ENCODE measurements at places on chromosomes 13 and 19. TPM values are rescaled to one million over a fixed set of nuclear protein-coding genes. Genes with fewer than 3 reads are reported as not detected.

CGB8 gene
- total RNA-seq, result 0.38 TPM

BCAM gene
- 3.6 TPM for total RNA-seq

HSH2D gene
- 0.25 TPM for total RNA-seq

SUGP2 gene
- total RNA-seq, result 64.5 TPM

KCTD12 gene
- 10.2 TPM for total RNA-seq

LGI4 gene
- total RNA-seq, result 1.5 TPM

IGFL3 gene
- total RNA-seq, result not detected

FFAR1 gene
- total RNA-seq, result 0.08 TPM

ANKRD10 gene
- total RNA-seq, result 84.9 TPM

WTIP gene
- 3.7 TPM for total RNA-seq

CLEC4G gene
- total RNA-seq, result 0.19 TPM

MIA gene
- total RNA-seq, result 1.3 TPM

ZNF254 gene
- total RNA-seq, result 45.3 TPM

MATK gene
- 1.6 TPM for total RNA-seq

SUPT20H gene
- total RNA-seq, result 59.3 TPM

OR7A5 gene
- total RNA-seq, result 0.18 TPM

TMIGD2 gene
- not detected for total RNA-seq

LILRB5 gene
- total RNA-seq, result 0.26 TPM

GRCh38 chr13:45961468-45961867 lies 91.1 kb downstream of the ZC3H13 start:
- ATAC-seq, result no peak

DNA sequence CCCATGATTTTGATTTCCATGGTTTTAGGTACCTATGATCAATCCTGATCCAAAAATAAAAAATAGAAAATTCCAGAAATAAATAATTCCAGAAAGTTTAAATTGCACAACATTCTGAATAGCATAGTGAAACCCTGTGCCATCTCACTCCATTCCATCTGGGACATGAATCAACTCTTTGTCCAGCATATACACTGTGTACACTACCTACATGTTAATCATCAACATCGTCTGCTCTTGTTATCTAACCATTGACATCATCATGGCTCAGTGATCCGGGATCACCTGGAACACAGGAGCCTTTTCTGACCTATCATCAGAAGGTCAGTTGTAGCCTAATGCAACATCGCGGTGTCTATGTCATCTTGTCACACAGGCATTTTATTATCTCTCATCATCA lies 75.6 kb downstream of the MYO16 start:
- ATAC-seq, result no peak

DNA sequence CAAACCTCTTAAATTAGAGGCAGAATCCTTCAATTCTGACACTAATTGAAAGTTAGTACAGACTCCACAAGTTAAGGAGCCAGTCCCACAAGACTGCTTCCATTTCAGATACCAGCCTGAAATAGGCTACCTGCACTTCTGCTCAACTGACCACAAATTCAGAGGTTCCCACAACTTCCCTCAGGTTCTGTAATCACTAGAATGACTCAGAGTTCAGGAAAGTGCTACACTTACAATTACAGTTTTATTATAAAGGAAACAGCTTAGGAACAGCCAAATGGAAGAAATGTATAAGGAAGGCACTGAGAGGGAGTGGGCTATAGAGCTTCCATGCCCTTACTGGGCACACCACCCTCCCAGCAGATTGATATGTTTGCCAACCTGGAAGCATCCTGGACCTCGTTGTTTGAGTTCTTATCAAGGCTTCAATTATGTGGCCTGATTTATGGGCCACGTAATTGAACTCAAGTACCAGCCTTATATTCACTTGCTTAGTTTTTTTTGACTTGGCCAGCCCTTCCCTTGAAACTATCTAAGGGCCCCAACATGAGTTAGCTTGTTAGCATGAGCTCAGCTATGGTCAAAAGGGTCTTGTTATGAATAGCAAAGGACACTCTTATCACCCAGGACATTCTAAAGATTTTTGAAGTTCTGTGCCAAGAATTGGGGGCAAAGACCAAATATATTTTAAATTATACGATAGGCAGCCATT lies 25.9 kb downstream of the NBEA start:
- ATAC-seq, result no peak

DNA sequence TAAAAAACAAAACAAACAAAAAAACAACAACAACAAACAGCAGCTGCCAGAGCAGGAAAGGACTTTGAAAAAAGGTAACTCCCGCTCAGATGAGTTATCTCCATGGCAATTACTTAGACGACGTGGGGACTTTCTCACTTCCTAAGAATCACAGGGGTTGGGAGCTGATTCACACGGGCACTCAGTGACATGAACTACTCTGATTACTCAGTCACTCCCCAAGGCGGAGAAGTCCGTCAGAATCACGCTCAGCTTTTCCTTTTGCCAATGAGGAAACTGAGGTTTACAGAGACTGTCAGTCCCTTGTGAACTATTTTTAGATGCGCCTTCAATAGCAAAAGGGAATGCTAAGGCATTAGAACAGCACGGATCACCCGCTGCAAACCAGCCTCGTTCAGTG lies 32.3 kb upstream of the MATK start:
- ATAC-seq, result no peak

DNA sequence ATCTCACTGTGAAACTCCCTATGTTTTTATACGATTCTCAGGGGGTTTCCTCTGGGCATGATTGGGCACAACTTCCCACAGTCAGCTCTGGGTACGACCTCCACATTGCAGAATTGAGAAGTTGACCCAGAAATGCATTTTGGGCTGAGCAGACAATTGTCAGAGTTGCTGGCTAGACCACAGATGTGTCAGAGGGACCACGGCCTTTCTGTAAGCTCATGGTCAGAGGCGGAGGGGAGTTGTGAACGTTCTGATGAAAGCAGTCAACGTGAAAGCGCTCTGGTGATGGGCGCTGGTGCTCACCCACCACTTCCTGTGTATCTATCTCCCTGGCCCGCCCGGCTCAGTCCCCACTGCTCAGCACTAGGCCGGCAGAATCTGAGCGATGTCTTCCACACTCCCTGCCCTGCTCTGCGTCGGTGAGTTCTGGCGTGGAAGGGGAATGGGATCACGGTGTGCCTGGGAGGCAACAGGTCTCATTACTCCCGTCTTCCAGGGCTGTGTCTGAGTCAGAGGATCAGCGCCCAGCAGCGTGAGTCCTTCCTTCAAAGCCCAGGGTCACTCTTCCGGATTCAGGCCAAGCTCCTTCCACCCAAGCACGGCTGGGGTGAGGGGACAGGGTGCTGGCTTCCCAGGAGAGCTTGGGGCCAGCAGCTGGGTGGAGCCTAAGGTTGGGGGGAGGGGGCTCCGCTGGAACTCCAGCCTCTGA lies at the start of gene NCR1:
TSS of gene NCR1 (plus strand) at position 346 of the 709 bp plus-strand sequence. CDS start at position 386, 40 bp downstream.
- no peak for ATAC-seq

GRCh38 chr19:48687776-48688175 lies 8.0 kb upstream of the FUT2 start:
- no peak for ATAC-seq

GRCh38 chr13:112531263-112531794 lies 56.6 kb downstream of the TUBGCP3 start:
- ATAC-seq, result no peak

DNA sequence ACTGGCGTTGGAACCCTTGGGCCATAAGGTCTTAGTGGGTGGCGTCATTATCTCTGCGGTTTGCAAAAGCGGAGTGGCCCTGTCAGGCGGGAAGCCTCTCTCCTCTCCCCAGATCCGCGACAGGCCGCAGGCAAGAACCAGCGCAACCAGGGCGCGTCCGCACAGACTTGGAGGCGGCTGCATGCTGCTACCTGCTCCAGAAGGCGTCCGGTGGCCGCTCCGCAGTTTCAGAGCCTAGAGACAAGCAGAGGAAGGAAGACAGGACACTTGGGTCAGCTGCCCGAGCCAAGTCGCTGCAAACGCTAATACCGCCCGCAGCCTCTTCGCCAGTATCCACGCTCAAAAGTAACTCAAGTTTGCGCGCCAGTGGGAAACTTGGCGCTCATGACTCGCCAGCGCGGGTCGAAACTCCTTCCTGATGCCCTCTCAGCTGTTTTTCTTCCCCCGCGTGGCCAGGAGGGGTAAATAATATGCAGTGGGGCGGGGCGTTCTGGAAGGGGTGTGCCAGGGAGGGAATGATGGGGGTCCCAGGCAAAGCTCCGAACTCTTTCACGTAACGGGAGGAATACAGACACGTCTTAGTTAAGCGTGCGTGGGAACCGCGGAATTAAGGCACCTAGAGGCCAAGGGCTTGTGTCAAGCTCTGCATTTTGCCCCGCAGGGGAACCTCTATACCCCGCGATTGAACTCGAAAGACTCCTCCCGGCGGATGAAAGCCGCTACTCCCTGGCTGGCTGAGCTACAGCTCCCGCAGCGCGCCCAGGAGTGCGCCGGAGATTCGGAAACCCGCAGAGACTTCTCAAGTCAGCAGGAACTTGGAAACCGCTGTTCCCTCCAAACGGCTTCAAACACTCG lies at the start of gene EDNRB:
TSS of gene EDNRB (minus strand) at position 441 of the 855 bp plus-strand sequence. CDS start at position 183, 258 bp downstream.
- ATAC-seq, result peak; percentile 86

GRCh38 chr19:54430306-54431254 lies 15.3 kb downstream of the TTYH1 start:
- peak; percentile 72 for ATAC-seq

- ATAC-seq, result no peak
Observed at GRCh38 chr13:59261928-59262488, 901.7 kb downstream of the DIAPH3 start.

- ATAC-seq, result no peak
Observed at GRCh38 chr13:85825454-85825853, 26.2 kb upstream of the SLITRK6 start.

DNA sequence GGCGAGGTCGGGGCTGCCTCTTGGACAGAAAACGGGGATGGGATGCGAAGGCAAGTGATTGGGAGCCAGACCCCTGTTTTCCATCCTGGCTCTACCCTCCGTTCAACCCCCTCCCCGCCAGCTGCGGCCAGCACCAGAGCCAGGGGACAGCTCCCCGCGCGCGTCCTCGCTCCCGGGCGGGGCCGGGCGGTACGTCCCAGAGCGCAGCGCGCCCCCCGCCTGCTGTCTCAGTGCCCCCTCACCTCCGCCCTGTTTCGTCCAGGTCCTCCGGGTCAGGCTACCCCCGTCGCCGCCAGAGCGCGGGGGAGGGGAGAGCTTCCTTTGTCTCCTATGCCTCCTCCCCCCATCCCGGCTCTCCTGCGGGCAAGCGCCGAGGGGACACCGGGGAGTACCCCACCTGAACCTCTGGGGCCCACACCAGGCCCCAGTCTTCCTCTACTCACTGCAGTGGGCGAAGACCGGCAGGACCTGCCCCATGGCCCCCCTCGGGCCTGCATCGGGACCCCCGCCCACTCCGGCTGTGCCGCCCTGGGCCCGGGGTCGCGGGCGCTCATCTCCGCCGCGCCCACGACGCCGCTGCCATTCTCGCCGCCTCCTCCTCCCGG lies 396 bp downstream of the RTN2 start:
- peak; percentile 62 for ATAC-seq

- ATAC-seq, result no peak
Observed at GRCh38 chr19:55598034-55598433, 1.3 kb downstream of the FIZ1 start.

DNA sequence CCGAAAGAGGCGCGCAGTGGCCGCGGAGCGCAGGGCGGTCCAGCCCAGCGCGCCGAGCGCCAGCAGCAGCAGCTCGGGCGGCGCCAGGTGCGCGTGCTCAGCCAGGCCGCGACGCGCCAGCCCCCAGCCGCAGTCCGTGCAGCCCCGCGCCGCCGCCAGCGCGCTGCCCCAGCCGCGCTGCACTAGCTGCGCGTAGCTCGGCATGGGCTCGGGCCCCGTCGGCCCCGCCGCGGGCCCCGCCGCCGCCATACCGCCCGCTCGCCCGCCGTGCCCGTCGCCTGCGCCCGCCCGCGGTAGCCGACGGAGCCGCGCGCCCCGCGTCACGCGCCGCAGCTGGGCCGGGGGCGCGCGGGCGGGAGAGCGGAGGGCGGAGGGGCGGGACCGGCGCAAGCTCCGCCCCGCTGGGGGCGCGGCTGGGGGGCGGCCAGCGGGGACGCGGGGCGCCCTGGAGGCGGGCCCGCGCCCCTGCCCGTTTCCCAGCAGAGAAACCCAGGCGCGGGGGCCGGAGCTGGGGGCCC lies at the start of gene CERS1:
TSS of gene CERS1 (minus strand) at position 335 of the 518 bp plus-strand sequence. CDS start at position 249, 86 bp downstream.
- peak; percentile 24 for ATAC-seq

DNA sequence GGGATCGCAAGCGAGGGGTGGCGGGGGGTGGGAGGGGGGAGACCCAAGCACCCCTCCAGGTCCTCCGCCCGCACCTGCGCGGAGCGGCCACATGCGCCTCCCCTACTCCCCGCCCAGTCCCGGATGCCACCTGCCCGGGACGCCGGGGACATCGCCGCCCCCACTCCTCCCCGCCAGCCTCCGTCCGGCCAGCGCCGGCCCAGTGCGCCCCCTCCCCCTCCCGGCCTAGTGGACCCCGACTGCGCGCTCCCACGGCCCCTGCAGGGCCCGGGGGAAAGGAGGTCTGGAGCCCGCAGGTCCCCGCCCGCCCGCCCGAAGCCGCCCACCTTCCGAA lies 263 bp downstream of the RHPN2 start:
- peak; percentile 82 for ATAC-seq

GRCh38 chr13:59747529-59747928 lies 416.2 kb downstream of the DIAPH3 start:
- ATAC-seq, result no peak

DNA sequence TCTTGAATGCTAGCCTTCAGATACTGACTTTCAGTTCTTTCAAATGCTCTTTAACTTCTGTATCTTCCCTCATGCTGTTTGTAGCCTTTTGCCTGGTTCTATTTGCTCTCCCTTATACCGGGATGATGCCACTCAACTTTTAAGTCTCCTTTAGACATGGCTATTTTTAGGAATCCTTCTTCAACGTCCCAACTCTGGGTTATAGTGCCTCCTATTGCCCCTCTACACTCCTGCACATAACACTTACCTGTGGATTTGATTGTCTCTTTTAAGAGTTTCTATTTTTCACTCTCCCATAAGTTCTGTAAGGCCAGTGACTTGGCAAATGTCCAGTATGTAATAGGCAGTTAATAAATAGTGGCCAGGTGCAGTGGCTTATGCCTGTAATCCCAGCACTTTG lies 343.0 kb downstream of the KLF5 start:
- ATAC-seq, result no peak

- peak; percentile 39 for ATAC-seq
Observed at GRCh38 chr19:16076958-16077611, 790 bp downstream of the TPM4 start.

GRCh38 chr13:85665286-85665685 lies 133.9 kb downstream of the SLITRK6 start:
- ATAC-seq, result no peak

GRCh38 chr13:44293908-44294735 lies 79.5 kb upstream of the SERP2 start:
- ATAC-seq, result peak; percentile 59

DNA sequence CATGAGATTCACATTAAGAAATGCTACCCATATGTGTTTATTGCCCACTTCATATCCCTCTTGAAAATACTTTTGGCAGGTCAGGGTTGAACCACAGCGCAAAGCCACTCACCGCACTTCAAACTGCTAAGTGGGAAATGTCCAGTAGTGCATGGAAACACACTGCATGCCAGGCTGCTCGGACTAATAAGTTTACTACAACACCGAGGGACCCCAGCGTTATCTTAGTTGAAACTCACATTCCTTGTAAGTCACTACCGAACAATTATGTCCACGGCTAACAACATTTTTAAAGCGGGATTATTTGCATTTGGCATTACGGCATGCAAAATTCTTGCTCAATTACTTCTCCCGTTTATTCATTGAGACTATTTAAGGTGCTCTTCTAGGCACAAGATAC lies 4.0 kb downstream of the BRD4 start:
- ATAC-seq, result no peak

- peak; percentile 12 for ATAC-seq
Observed at GRCh38 chr13:101452519-101453485, at the start of gene ITGBL1. TSS of gene ITGBL1 (plus strand) at chr13:101452675. CDS start at chr13:101452834, 159 bp downstream.

- no peak for ATAC-seq
Observed at GRCh38 chr19:29056535-29056934, 156.4 kb downstream of the UQCRFS1 start.

GRCh38 chr19:10863107-10863717 lies 8.1 kb upstream of the CARM1 start:
- ATAC-seq, result peak; percentile 90

- peak; percentile 72 for ATAC-seq
Observed at GRCh38 chr19:37905946-37906868, at the start of gene WDR87. TSS of gene WDR87 (minus strand) at chr19:37906594. CDS start at chr19:37898239, 8,355 bp downstream.

All from motor neuron (in vitro differentiated cells).